LNCaP clone FGC (cell line): ENCODE measurements at places on chromosomes 3 and 15.
A peak's percentile ranks its signal among the peaks of the same experiment; 100 is the strongest.

DNA sequence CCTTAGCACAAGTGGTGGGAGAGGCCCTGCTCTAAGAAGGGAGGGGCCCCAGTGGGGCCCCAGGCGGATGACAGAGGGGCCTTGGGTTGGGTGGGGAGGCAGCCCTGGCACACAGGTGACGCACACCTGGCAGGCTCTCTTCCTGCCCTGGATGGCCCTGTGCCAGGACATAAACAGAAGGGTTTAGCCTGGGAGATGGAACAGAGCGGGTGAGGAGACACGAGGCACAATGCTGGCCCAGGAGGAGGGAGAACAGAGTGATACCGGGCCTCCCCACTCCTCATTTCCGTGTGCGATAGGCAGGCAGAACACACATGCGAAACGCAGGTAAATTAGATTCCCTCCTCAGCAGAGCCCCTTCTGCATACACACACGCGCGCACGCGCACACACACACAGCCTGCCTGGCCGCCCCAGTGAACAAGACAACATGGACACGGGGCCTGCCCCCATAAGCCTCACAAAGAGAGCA, 39.8 kb downstream of the IDH2 start:
- DNase-seq, result no peak

GRCh38 chr3:105853801-105854432, 14.9 kb downstream of the CBLB start:
- no peak for DNase-seq

GRCh38 chr3:114878114-114878839, 268.8 kb downstream of the ZBTB20 start:
- no peak for DNase-seq

DNA sequence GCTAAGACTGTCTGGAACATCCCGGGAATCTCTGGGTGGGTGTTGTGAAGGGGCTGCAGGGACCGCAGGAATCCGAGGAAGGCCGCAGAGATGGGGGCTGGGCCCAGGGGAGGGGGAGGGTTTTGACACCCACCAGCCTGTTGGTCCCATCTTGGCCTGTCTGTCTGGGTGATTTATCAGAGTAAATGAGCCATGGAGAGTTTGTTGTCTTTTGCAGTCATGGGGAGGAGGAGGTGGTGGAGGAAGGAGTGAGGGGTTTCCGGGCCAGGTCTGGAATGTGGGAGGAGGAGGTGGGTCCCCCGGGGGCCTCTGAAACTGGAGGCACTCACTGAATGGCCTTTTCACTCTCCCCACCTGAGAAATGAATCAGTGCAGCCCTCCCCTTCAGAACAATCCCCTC, 11.5 kb downstream of the SEMA3F start:
- DNase-seq, result no peak

DNA sequence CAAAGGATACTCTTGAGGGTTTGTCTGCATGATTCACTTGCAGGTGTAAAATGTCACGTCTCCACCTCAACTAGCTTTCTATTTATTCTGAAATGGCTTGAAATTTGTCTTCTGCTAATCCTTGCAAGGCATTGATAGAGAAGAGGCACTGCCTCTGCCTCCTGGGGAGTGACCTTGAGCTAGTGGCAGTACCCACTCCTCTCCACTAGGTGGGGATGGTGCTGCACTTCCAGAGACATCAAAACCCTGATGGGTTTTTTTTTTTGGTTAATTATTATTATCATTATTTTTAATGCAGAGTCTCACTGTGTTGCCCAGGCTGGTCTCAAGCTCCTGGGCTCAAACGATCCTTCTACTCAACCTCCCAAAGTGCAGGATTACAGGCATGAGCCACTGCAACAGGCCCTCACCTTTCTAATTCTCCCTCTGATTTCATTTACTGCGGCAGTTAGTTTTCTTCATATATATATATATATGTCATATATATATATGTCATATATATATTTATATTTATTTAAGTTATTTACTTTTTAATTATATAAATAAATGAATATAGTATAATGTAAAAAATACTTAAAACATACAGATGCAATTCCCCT, 117.6 kb upstream of the EIF1B start:
- peak; percentile 14 for DNase-seq

GRCh38 chr3:45489730-45490309, 101.4 kb downstream of the LARS2 start:
- no peak for DNase-seq

GRCh38 chr3:74271541-74271940, 342.9 kb downstream of the CNTN3 start:
- DNase-seq, result no peak

DNA sequence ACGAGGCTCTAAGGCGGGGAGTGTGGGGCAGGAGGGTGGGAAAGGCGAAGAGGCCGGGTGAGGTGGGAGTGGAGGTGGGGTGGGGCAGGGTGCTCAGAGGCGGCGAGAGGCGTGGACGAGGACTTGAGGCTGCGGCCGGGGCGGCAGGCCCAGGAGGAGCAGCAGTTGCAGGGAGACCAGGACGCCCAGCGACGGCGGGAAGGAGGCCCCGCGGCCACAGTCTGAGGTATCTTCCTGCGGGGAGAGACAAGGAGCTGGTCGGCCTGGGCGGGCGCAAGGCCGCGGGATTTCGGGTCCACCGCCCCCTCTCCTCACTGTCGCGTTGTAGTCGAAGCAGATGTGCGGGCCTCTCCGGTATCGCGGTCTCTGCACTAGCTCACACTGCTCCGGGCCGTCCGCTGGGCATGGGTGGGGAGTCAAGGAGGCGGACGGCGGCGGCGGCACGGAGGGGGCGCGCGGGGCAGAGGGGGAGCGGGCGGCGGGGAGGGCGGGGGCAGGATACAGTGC, 5.3 kb upstream of the TMEM115 start:
- no peak for DNase-seq

DNA sequence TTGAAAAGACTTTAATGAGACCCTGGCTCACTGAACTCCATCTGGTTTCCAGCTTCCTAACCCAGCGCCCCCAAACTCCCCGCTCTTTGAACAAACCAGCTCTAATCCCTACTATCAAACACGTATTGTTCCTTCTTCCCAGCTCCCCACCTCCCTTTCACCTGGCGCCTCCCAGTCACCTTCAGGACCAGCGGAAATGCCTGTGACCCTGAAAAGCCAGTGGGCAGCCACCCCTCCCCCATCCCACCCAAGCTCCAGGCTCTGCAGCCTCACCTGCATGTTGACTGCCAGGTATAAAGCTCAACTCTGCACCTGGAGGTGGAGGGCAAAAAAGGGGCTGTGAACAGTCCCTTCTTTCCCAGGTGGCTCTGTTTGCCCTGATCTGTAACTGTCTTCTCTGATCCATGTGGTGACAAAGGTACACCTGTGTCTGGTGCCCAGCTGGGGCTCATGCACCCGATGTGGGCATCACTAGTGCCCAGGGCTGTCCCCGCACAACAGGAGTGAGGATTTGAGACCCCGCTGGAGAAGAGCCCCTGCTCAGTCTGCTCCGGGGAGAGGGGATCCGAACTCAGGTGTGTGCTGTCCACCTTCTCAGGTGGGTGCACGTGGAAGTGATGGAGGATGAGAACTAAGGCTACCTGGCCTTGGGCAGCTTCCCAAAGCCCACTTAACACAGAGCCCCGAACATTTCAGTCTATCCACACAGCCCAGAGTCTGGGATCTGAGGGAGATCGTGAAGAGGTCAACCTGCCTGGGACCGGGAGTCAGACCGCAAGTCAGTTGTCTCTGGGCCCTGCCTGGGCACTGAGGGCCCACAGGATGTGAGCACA, 128.9 kb downstream of the NSMCE3 start:
- no peak for DNase-seq

DNA sequence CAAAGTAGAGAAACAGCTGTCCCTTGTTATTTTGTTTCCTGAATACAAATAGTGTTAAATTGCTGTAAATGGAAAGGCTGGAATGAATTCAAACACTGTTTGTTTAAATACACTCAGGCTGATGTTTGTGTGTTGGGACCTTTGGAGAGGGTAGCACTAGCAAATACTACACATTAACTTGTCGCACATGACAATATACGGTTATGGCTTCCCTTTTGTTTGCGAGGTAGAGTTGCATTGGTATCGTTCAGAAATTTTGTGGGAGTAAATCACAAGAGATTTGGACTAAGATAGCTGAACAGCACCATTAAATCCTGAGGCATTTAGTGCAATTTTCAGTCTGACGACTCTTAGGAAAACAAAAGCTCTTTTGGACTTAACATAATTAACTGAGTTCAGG, 213.0 kb upstream of the ROBO2 start:
- DNase-seq, result no peak

DNA sequence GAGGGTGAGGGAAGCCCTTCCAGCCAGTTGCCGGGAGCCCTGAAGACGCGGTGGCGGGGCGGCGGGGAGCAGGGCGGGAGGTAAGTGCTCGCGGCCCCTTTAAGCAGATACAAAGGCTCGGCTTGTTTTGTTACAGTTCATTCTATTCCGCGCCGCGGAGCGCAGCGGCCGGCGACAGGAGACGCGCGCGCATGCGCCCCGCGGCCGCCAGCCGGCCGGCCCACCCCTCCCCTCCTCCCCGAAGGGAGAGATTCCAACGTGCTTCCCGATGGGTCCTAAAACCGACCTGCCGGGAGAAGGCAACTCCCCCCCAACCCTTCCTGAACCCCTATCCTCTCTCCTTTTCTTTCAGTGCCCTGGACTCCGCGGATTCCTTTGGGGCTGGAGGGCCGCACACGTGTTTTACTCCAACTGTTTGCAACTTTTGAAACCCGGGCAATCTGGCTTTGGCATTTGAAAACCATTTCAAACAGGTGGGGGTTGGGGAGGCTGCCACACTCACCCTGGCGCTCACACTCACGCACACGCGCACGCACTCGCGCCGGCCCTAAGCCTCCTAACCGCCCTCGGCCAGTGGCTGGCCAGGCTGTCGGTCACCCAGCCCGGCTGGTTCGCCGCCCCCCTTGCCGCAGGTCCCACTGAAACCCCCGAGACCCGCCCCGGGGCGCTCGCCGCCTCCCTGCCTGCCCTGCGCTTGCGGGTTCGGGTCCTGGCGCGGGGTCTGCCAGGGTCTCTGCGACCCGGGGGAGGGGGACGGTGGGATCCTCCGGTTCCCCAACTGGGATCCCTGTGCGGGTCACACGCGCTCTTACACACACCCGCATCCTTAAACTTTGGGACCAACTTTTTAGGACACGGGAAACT, at the start of gene MAGI1:
Gene MAGI1, minus strand, starts transcription at position 193 of the 864 bp plus-strand sequence. CDS start 610 bp downstream, outside the sequence.
- peak; percentile 82 for DNase-seq

DNA sequence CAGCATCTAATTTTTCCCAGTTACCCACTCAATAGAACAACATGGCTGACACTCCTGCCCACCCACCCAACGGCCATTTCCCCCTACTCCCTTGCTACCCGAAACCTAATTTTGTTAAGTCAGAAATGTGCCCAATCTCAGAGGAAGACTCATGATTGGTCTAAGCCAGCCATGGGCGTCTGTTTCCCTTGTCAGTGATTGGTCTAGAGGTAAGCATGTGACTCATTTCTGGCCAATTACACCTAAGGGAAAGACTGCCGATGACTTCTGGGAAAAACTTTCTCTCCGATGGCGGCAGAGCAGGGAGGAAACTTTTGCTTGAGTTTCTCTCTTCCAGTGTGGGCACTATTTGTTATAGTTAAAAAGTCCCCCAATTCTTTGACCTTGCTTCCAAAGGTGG, 72.9 kb downstream of the RPLP1 start:
- no peak for DNase-seq

DNA sequence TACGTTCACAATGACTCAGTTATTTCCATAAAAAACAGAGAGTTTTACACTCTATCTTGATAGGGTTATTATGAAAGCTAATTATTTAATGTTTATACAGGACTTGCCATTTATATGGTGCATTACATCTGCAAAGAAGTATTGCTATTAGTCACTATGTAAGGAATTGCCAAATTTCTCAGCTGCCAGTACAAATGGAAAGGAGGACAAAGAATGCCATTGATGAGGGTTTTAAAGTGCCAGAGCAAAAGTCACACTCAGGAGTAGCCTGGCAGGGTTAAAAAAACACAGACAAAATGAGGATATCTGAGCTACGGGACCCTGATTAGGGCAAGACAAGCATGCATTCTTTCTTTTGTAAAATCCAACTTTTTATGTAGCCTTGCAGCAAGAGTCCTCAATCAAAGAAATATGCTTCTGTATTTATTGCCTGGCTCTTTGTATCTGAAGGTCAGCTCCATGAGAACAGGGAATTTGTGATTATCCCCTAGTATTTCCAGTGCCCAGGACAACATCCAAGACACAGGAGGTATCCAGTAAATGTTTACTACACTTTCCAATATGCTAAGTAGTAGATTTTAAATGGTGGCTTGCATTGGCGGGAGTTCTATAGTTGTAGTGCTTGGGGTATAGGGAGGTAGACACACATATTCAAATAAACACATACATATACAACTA, 1013.6 kb downstream of the ROBO1 start:
- DNase-seq, result no peak

GRCh38 chr3:179957264-179957845, 79.4 kb downstream of the PEX5L start:
- no peak for DNase-seq

GRCh38 chr15:35545316-35545823, 595 bp downstream of the DPH6 start:
- DNase-seq, result no peak

GRCh38 chr15:75185271-75186029, 16.2 kb upstream of the C15orf39 start:
- no peak for DNase-seq

GRCh38 chr15:66620341-66620740, 54.5 kb upstream of the LCTL start:
- no peak for DNase-seq

DNA sequence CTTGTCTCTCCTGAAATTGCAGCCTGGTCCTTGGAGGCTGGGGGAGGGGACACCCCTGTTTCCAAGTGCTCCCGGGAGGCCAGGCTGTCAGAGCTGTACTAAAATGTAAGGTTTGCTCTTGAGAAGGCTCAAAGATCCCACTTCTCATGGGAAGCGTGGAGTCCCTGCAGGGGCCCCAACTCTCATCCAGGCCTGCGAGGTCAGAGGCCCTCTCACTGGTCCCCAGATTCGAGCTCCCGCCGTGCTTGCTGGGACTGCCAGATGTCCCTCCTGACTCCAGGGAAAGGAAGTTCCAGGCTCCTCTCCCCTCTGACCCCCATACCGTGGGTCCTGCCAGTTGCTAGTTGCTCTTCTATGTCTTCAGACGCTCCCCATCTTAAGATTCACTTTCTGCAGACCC, 14.5 kb upstream of the ANPEP start:
- DNase-seq, result no peak

- DNase-seq, result no peak
Measured at GRCh38 chr3:8538913-8539312, 37.3 kb downstream of the LMCD1 start.

DNA sequence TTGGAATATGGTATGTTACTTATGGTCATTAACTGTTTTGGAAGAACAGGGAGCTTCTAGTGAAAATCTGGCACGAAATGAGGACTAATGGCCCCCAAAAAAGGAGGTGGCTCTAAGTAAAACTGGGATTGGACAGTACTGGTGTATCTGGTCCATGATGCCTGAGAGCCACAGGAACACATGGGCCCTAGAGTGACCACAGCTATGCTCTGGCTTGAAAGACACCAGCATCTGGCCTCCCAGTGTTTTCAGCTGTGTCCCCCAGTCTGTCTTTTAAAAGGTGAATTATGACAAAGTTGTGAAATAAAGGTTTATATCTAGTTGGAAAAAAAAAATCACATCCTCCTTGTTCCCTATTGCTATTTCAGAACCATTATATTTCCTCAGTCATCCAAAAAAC, 64.5 kb downstream of the GSK3B start:
- DNase-seq, result no peak
